ENCODE measurements at places on chromosomes 5 and 9.
A peak's percentile ranks its signal among the peaks of the same experiment; 100 is the strongest.

DNA sequence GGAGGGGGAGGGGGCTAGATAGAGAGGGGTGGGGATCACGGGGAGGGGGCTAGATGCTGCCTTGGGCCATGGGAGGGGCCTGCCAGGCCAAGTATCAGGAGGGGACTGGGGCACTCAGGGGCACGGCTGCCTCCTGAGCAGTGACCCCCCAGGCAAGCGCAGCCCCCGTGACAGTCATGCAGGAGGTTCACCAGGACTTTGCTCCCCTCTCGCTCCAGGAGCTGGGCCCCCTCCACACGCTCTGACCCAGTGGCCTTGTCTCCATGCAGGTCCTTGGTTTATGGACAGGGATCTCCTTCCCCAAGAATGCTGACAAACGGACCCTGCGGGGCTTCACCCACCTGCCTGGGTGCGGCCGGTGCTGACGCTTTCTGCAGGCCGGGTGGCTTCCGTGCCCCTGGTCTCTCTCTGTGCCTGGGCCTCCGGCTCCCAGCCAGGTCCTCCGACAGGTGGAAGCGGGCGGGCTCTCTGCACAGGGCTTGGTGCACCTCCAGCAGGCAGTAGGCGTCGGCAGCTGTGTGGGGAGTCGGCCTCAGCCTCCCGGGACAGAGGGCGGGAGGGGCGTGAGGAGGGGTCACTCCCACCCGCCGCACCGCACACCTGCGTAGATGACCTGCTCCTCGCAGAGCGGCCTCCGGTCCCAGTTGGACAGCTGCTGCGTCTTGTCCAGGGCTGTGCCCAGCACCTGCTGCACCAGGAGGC is 46.8 kb upstream of the NRARP start:
- DNase-seq: no peak

DNA sequence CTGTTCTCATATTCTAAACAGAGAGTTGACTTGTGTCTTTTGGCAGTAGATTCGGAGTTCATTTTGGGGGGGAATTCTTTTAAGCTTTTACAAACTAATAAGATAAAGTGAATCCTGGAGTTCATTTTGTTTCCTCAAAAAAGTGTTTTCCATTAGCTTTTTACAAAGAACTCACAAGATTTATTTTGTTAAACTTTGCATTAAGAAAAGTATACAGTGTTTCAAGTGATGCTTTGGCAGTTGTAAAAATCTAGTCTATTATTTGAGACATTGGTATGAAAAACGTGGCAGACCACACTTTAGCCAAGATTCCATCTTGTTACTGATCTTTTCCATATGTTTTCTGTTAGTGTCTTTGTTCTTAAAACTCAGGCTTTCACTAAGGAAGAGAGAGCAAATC is 1.2 kb upstream of the OMD start:
- no peak for DNase-seq

DNA sequence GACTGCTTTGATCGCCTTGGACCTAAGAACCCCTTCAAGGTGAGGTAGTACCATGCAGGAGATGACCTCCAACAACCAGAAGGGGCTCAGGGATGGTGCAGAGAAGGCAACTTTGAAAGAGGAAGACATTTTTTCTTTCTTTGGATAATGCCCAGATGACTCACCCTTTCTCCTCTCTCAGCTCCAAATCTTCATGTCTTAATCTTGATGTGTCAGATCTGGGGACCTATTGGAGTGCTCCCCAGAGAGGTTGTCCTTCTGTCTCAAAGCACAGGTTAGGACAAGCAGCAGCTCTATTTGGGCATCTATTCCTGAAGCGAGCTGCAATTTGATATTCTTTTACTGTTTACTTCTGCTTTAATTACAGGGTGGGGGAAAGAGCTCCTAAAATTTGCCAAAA is 229.9 kb upstream of the MAP3K1 start:
- no peak for DNase-seq

DNA sequence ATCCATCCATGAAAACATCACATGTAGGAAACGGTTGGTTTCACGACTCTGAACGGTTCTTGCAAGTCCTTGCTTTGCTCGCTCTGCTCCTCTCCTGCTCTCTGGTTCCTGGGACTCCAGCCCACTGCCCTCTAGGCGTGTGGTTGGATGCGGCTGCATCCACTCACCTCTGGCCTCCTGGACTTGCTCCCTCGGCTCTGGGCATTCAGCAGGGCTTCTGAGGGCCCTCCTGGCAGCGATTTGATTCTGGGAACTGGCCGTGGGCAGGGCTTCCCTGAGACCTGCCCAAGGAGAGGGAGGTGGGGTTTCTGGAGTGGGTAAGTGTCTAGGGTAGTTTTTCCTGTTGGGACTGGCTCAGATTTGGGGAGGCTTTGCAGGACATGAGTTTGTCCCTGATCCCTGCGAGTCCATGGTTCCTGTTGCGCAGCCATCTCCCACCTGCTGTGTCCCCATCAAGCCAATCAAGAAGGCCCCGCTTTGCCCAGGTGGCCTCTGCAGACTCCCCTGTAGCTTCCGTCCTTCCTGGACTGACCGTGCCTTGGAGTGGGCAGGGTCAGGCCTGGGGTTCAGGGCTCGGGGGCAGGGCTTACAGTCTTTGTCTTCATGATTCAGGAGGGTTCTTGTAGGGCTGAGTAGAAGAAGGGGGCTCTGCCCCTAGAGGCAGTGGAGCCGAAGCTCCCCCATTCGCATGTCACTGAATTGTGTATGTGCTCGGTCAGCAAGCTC is 192.3 kb downstream of the CACNA1B start:
- DNase-seq: no peak

DNA sequence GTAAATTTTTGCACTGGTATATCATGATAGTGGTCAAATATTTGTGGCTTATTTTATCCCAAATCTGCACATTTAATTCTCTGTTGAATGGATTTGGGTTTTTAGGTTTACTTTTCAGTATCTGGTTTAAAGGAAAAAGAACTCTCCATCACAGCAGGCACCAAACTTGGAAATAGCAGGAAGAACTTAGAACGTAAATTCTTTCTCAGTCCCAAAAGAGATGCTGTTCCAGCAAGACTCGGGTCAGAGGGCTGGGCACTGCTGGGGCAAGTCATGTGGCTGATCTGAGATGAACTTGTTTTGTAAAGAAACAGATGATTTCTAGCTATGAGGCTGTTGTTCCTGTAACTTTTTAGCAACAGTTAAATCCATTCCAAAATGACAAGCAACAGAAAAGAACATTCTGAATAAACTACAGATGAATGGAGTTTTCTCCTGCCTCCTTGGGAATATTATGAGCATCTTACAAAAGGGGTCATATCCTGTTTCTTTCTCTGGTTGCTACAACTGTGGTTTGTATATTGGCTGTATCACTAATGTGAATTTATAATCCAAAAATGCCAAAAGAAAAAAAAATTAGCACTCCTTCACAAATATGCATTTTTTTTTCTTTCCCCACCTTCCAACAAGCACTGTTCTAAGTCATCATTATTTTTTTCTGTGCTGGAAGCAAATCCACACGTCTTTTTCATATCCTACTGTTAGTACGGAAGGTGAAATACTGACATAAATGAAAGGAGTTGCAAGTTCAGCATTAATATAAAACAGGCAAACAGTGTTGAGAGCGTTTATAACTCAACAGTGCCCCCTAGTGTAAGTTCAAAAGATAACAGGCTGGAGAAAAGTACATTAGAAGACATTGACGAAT is 31.1 kb downstream of the OR2K2 start:
- DNase-seq: peak; percentile 9

DNA sequence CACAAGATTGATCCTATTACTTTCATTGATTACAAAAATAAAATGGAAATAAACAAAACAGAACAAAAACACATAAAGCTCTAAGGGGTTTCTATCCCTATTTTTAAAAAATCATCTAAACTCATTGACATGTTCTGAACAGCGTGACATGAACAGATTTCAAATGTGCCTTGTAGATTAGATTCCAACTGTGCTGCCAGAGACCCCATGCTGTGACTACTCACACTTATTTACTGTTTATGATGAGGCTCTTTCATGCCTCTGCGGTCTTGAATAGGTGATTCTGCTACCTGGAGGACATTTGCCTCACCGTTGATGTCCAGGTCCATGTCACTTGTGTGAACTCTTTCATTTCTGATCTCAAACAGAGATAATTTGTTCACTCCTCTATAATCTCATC is 990.2 kb downstream of the CDH12 start:
- no peak for DNase-seq

DNA sequence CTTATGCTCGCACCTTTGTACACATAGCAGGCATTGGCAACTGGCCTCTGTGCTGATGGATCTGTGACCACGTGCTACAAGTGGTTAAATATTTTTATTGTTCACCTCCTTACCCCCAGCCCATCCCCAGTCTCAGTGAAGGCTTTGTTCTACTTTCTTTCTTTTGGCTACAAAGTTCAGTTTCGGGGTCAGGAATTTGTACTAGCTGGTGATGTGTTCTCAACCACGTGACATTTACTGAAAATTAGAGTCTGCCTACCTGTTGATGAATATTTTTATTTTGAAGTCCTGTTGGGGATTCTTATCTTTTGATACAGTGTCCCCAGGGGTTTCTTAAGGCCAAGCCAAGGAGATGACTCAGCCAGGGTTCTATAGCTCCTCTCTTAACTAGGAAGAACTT is 47.8 kb downstream of the C9orf57 start:
- DNase-seq: no peak

GRCh38 chr5:81268521-81269196 is 32.7 kb upstream of the ZCCHC9 start:
- no peak for DNase-seq

DNA sequence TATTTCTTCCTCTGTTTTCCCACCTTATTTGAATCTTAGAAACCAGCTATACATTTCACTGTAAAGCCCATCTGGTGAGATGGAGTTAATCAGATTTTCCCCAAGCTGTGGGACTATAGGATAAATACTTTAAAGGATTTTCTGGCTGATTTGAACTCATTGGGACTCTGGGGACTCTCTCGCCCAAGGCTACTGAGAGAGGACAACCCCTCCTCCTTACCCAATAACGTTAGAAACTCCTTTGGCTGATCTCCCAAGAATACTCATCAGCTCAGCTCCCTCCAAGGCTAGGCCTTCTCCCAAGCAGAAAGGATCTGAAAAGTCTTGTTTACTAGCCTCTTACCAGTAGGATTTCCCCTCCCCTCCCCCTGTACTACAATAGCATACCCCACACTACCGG is 1.5 kb upstream of the GLRA1 start:
- DNase-seq: no peak

GRCh38 chr5:17238521-17239041 is 21.1 kb downstream of the BASP1 start:
- DNase-seq: no peak

- DNase-seq: peak; percentile 58
Observed at GRCh38 chr9:34430843-34431437, 27.4 kb downstream of the FAM219A start.

GRCh38 chr5:74235552-74235951 is 405.0 kb downstream of the ENC1 start:
- DNase-seq: no peak

- no peak for DNase-seq
Observed at GRCh38 chr9:133558191-133559126, 24.0 kb downstream of the ADAMTSL2 start.

- no peak for DNase-seq
Observed at GRCh38 chr9:137610944-137611343, 5.5 kb downstream of the ARRDC1 start.

- no peak for DNase-seq
Observed at GRCh38 chr5:180153099-180153498, 55.9 kb downstream of the RASGEF1C start.

GRCh38 chr5:89769975-89770374 is 639.6 kb downstream of the CETN3 start:
- no peak for DNase-seq

DNA sequence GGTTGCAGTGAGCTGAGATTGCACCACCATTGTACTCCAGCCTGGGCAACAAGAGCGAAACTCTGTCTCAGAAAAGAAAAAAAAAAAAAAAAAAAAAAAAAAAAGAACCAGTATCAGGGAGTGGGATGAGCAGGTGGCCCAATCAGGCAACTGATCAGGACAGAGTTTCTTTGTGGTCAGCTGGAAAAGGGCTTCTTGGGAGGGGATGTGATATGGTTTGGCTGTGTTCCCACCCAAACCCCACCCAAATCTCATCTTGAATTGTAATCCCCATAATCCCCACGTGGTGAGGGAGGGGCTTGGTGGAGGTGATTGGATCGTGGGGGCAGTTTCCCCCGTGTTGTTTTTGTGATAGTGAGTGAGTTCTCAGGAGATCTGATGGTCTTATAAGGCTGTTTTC is 4.7 kb upstream of the GCNT1 start:
- DNase-seq: no peak

GRCh38 chr9:92440751-92441046 is 16.4 kb upstream of the OMD start:
- no peak for DNase-seq

GRCh38 chr5:88675168-88675707 is 207.7 kb downstream of the MEF2C start:
- no peak for DNase-seq

DNA sequence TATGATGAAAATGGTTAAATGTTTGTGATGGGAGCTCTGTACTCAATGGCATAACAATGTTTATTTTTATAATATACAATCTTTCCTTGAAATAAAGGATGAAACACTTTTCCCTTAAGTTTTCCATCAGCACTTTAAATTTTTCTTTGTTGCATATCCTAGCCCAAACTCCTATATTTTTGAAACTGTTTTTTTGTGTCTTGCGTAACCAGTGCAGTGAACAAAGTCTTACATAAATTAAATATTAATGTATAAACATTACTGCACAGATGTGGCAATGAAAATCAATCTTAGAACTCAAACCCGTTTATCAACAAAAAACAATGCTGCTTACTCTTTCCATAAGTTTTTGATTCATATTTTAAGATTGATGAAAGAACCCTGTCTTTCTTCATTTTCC is 34.1 kb upstream of the IL31RA start:
- no peak for DNase-seq

DNA sequence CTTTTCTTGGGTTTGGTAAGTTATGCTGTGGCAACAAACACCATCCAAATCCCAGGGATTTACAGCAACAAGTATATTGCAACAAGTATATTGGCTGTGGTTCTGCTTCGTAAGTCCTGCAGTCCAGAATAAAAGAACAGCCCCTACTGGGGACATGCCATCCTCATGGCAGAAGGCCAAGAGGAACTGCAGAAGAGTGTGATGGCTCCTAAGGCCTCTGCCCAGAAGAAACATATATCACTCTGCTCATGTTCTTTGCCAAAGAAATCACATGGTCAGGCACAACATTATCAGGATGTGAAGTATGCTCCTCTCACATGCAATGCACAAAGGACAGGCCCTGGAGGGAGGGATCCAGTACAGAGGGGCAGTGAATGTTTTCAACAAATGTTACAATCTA is 159.6 kb upstream of the TAS2R1 start:
- no peak for DNase-seq
